ENCODE measurements at places on chromosomes 4 and X. TPM values are rescaled to one million over a fixed set of nuclear protein-coding genes. Genes with fewer than 3 reads are reported as not detected.

DNA sequence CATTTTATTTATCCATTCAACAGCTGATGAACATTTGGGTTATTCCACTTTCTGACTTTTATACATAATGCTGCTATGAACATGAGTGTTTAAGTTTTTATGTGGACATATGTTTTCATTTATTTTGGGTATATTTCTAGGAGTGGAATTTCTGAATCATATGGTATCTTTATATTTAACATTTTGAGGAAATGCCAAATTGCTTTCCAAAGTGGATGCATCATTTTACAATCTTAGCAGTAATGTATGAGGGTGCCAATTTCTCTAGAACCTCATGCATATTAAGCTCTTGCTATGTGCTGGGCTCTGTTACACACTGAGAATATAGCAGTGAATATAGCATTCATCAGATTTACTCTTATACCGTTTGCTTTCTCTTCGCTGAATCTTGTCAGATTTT is 983.7 kb downstream of the STIM2 start:
- no peaks in the 10 kb centered on the region for H3K36me3 ChIP-seq
- DNase-seq: no peak
- no peak overlapping the region for H3K4me3 ChIP-seq
- no peaks in the 10 kb centered on the region for H3K27me3 ChIP-seq

GRCh38 chr4:80900908-80901307 is 129.6 kb upstream of the BMP3 start:
- peaks cover 2% of the 10 kb centered on the region for H3K27me3 ChIP-seq
- H3K36me3 ChIP-seq: no peaks in the 10 kb centered on the region
- H3K27ac ChIP-seq: no peak overlapping the region
- no peak overlapping the region for H3K4me3 ChIP-seq

Gene CISD2
- 39.4 TPM for polyA plus RNA-seq

Gene CLGN
- 1.9 TPM for polyA plus RNA-seq

- H3K27me3 ChIP-seq: no peaks in the 10 kb centered on the region
- no peaks in the 10 kb centered on the region for H3K36me3 ChIP-seq
- H3K4me1 ChIP-seq: no peaks in the 10 kb centered on the region
- H3K27ac ChIP-seq: no peak overlapping the region
- DNase-seq: no peak
Measured at GRCh38 chr4:85081196-85081595, 114.7 kb upstream of the WDFY3 start.

Gene NCBP2L
- 0.03 TPM for polyA plus RNA-seq

DNA sequence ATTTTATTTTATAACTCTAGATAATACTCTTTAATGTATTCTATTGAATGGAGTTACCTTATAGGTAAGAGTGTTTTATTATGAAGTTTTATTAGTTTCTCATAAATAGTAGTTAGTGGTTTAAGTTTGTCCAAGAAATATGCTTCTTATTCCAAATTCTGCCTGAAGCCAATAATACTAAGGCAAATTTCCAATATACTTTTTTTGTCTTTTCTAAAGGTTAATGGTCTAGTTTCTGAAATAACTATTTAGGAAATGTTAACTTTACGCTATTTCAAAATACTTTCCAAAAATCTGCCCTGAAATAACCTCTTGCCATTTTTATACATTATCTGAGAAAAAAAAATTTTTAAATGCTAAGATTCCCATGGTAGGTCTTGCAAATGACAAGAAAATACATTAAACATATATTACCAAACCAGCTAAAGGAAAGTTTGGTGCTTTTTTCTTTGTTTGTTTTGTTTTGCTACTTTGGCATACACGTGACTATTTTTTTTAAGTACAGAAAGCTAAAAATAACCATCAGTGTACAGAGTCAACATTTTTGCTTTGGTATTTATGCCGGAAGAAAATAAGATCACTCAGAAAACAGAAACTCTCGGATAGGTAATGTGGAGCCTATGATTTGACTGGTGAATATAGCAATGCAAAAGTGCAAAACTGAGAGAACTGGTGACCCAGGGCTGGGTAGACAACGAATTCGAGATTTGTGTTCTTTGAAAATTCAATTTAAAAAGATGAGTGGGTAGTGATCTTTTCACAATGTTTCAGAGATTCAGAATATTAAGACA is 29.8 kb downstream of the PCDH18 start:
- no peaks in the 10 kb centered on the region for H3K36me3 ChIP-seq
- H3K4me1 ChIP-seq: no peaks in the 10 kb centered on the region
- H3K4me3 ChIP-seq: no peak overlapping the region
- no peak for DNase-seq
- no peaks in the 10 kb centered on the region for H3K27me3 ChIP-seq

Gene CENPI
- polyA plus RNA-seq: 4.5 TPM

Gene H2AZ1
- polyA plus RNA-seq: 241 TPM

GRCh38 chr4:114791976-114792375 is 193.4 kb downstream of the UGT8 start:
- DNase-seq: no peak
- H3K4me1 ChIP-seq: no peaks in the 10 kb centered on the region
- no peaks in the 10 kb centered on the region for H3K27me3 ChIP-seq
- no peak overlapping the region for H3K4me3 ChIP-seq

Gene MYL5
- polyA plus RNA-seq: 56.4 TPM

Gene HNRNPD
- 401 TPM for polyA plus RNA-seq

DNA sequence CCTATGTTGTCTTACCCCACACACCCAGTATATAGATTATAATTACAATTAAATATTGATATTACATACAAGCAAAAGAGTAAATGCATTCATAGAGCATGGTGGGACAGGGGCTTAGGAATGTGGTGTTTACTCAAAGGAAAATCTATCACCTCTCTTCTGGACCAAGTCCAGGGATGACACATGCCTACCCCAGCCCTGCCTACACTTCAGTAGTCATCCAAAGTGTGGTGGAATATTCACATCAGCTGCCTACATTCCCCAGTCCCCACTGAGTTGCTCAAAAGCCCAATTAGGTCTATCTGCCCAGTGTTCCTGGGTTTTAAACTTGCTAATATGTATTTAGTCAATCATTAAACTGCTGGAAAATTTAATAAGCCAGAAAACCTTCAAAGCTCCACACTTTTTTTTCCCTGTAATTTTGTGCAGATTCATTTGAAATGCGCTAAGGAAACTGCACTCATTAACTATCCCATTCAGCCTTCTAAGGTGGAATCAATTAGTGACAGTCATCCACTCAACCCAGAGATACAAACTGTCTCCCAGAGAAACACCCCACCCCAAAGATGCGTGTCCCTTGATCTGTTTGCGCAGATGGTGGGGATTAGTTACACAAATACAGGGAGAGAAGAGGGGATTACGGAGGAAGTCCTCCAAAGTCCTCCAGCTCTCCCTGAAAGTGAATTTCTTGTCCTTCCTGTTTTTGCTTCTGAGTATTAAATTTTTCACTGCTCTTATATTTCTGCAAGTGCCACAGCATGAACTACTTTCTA is 91.7 kb upstream of the KDR start:
- no peaks in the 10 kb centered on the region for H3K36me3 ChIP-seq
- no peaks in the 10 kb centered on the region for H3K4me1 ChIP-seq
- H3K27me3 ChIP-seq: no peaks in the 10 kb centered on the region
- no peak overlapping the region for H3K4me3 ChIP-seq

Gene KLKB1
- polyA plus RNA-seq: 2.8 TPM

Gene TRO
- 33.0 TPM for polyA plus RNA-seq

- peak overlapping the region; percentile 96 for H3K27ac ChIP-seq
- peak overlapping the region; percentile 89 for H3K4me3 ChIP-seq
- H3K36me3 ChIP-seq: no peaks in the 10 kb centered on the region
- H3K27me3 ChIP-seq: no peaks in the 10 kb centered on the region
- no peak for DNase-seq
Measured at GRCh38 chrX:55452833-55453124, 852 bp downstream of the MAGEH1 start.

GRCh38 chrX:47590984-47591383 is 8.7 kb downstream of the TIMP1 start:
- H3K27ac ChIP-seq: no peak overlapping the region
- no peaks in the 10 kb centered on the region for H3K4me1 ChIP-seq
- no peaks in the 10 kb centered on the region for H3K36me3 ChIP-seq
- H3K27me3 ChIP-seq: no peaks in the 10 kb centered on the region

DNA sequence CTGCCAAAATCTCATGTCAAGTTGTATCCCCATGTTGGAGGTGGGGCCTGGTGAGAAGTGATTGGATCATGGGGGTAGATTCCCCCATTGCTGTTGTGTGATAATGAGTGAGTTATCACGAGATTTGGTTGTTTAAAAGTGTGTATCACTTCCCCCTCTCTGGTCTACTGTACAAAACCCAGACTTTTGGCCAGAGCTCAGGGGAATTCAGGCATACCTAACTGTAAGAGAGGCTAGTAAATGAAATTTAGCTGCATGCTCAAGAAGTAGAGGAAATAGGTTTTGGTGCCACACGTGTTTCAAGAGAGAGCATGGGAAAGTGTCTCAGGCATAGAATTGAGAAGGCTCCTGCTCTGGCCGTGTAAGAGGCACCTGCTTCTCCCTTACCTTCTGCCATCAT is 190.5 kb upstream of the GALNTL6 start:
- no peak for DNase-seq
- H3K4me3 ChIP-seq: no peak overlapping the region
- H3K27me3 ChIP-seq: no peaks in the 10 kb centered on the region
- no peak overlapping the region for H3K27ac ChIP-seq
- no peaks in the 10 kb centered on the region for H3K36me3 ChIP-seq

Gene MAGEB1
- not detected for polyA plus RNA-seq

DNA sequence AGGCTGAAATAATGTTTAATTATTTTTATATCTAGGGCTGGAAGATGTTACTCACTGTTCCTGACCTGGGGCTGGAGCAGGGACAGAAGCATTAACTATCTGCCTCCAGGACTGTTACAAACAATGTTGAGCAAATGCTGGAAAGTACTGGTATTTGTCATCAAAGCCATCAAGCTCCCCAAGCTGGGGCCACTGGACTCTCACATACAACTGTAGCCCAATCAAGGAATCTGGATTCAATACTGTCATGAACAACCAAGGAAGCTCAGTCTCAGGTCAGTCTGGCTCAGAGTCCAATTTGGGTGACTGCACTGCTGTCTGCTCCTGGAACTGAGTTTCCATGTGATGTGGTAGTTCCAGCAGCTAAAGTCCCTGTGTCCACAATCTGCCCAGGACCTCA is 50.4 kb downstream of the APOO start:
- H3K4me1 ChIP-seq: no peaks in the 10 kb centered on the region
- H3K36me3 ChIP-seq: peaks cover 2% of the 10 kb centered on the region
- DNase-seq: peak; percentile 45
- H3K4me3 ChIP-seq: no peak overlapping the region

Gene IQSEC2
- polyA plus RNA-seq: 19.3 TPM

Data from large intestine (tissue), 12 donors.